H7 (cell line): ENCODE measurements at places on chromosomes 4 and X.

DNA sequence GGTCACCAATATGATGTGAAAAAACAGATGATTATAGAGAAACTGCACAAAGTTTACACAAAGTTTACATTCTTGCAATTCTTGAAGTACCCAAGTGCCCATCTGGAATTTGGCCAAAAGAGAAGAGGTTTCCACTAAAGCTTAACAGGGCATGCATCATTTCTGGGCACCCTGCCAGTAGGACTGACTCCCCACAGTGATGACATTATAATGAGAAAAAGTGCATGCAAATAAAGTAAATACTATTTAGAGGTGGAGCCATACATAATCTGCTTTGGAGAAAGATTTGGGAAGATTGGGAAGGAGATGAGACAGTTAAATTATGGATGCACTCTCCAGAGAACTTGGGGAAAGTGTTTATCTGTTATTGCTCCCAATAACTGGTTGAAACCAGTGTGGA lies 93.7 kb upstream of the TRPC3 start:
- no peak for DNase-seq

DNA sequence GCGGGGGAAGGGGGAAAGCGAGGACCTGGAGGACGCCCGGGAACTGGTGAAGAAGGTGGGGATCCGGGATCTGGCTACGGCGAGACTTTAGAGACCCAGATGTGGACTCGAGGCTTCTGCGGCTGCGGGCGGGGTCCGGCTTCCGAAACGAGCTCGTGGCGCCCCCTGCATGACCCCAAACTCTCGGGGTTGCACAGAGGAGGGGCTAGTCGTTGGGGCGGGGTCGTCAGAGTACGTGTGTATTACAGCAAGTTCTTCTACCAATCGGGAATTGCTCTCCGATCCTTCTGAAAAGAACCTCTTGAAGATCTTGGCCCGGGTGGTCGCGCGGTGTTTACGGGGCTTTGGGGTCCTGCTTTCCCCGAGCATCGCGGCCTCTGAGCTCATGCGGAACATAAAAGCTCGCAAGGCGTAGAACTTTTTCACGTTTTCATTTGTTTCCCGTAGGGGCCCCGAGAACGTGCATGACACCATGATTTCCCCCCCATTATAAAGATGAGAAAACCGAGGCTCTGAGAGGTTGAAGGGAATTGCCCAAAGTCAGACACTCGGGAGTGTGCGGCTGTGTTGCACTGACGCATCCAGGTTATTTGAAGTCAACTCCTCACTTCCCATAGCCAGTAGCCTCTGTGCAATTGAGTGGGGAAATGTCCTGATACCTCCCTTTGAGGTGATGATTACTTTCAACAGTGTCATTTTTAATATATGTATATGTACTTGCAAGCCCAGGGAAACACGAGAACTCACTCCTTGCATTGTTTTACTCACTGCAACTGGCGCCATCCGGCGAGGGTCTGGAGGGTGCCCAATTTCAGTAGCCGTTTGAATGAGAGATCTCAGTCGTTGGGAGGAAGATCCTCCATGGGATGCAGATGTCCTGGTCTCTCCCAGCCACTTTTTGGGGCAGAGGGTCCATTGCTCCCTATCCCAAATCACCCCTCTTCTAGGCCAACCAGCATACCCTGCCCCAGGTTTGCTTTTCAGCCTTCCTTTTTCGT lies at the start of gene BEND4:
BEND4 (minus strand) TSS at position 149 of the 998 bp plus-strand sequence. CDS start 512 bp downstream, outside the sequence.
- peak; percentile 51 for DNase-seq

- peak; percentile 26 for DNase-seq
Observed at GRCh38 chr4:84750260-84750959, 167.5 kb downstream of the CDS1 start.

- DNase-seq: no peak
Observed at GRCh38 chrX:27767387-27767786, 40.4 kb upstream of the MAGEB10 start.

- no peak for DNase-seq
Observed at GRCh38 chrX:12949205-12949926, 25.5 kb upstream of the TMSB4X start.

DNA sequence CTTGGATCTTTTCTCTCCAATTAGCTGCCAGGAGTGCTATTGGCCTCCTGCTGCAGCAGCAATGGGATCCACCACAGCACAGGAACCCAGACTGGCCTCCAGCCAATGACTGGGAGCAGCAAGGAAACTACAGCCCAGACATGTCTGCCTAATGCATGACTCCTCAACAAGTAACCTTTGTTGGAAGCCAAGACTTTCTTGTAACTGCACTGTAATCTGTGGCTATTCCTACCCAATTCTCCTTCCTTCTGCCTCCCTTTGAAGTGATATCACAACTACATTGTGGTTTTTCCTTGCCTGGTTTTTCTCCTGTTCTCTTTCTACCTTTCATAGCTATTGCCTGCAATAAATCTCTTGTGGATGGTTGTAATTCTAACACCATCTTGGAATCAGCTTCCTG lies 39.8 kb downstream of the SNCA start:
- no peak for DNase-seq

DNA sequence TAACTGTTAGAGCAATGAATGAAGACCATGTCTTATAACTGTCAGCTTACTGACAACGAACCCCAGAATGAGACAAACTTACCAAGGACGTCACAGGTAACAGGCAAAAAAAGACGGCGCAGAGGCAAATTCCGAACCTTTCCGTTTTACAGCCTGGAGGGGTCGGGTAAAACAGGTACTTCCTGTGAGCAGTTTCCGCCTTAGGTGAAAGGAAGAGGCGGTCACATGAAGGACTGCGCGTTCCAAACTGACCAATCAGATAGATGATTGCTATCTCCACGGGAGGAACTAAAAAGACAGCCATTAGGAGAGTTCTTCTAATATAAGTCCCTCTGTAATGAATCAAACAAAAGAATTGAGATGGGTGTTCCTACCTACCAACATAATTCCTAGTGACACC lies at the start of gene COX7B2:
COX7B2 (minus strand) TSS at position 168 of the 400 bp plus-strand sequence. CDS start 174,053 bp downstream, outside the sequence.
- no peak for DNase-seq

DNA sequence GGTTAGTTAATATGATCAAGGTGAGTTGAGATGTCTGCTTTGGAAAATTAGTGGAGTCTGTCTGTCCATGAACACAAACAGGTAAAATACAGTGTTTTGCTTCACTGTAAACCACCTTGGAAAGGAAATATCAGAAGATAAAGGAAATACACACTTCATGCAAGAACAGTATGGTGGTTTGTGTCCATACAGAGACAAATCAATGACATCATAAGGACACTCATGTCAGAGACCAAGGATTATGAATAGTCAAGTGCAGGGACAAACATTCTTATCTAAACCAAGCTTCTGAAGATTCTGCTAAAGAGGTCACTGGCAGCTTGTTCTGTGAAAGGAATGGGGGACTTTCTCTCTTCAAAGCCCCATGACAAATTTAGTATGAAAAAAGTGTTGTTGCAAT lies 322.9 kb upstream of the F9 start:
- DNase-seq: no peak

GRCh38 chr4:112327965-112328733 lies 31.0 kb downstream of the ALPK1 start:
- peak; percentile 30 for DNase-seq

DNA sequence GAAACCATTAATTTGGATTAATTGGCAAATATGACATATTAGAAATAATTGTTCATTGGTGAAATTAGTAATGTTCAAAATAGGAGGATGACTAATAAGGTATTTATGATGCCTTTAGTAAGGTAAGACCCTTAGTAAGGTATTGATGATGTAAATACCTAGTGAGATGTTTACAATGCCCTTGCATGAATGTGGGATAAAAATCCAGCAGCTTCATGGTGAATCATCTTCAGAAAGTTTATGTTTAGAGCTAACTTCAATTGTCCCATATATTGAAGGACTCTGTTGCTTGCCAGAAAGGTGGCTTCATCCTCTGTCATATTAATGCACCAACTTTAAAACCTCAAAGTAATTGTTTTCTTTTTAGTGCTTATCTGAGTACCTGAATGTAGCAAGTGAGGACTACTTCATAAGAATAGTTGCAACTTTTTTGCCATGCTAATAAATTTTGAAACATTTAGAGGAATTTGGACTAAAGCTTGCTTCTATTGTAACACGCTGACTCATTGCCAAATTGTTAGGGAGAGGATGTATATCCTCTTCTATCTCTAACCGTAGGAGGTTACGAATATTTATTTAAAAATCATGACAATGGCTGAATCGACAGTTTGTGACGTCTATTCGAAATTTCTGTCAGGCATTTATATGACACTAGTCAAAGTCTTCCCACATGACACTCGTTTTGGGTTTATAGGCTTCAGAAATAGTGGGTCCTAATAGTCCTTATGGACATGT lies 174.1 kb upstream of the HS3ST1 start:
- DNase-seq: no peak

DNA sequence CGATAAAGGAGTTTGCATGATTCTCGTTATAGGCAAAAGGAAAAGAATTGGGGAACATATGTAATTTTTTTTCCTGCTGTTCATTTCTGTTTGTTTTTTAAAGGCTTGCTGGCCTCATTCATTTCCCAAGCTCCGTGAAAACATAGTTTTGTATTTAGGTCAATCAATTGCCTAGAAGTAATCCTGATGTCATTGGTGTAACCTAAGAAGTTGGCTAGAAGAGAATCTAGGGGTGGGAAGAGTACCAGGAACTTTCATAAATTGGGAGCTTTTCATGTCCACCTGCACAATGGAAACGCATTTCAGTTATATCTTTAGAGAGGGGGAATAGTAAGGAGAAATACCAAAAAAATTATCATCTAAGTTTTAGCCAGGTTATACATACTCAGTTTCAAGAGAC lies 3.8 kb downstream of the RAPGEF2 start:
- no peak for DNase-seq

DNA sequence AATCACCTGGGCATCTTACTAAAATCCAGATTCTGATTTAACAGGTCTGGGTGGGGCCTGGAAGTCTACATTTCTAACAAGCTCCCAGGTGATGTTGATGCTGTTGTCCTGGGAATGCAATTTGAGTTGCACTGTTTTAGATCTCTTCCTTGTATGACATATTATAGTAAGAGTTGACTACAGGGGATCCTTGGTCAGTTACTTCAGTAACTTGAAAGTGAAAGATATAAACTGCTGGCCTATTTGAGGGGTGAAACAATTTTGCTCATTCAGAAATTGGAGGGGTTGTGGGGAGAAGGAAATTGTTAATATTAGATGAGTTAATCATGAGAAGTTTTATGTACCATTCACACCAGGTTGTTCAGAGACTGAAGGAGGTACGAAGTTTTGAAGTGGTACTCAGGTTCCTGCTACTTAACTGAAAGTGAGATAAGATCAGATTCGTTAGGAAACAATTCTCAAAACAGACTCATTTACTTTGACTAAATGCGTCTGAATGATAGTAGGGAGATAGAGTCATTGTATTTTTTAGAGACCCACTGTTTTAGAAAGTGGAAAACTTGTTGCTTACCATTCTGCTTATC lies 12.5 kb downstream of the SH2D1A start:
- no peak for DNase-seq

DNA sequence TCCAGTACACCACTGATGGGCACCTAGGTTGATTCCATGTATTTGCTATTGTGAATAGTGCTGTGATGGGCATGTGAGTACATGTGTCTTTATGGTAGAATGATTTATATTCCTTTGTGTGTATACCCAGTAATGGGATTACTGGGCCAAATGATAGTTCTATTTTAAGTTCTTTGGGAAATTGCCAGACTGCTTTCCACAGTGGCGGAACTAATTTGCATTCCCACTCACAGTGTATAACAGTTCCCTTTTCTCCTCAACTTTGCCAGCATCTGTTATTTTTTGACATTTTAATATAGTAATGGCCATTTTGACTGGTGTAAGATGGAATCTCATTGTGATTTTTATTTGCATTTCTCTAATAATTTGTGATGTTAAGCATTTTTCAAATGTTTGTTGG lies 25.9 kb downstream of the CC2D2A start:
- DNase-seq: no peak

- no peak for DNase-seq
Observed at GRCh38 chrX:7261672-7262332, 113.8 kb upstream of the PUDP start.

DNA sequence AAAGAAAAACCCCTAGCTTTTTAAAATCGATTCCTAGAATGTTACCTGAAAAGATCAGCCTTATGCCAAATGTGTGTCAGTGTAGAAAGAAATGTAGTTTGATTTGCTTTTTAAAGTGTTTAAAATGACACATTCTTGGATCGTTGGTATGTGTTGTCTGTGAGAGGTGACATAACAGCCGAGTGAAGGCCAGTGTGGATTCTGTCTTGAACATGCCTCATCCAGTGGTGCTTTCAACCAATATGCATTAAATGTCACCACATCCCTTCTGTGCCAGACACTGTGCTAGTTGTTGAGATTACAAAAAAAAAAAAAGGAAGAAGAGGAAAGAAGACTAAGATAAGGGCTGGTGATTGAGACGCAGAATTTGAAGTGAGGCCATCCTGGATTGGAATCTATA lies 994.2 kb upstream of the TENM3 start:
- DNase-seq: no peak

GRCh38 chrX:130851569-130851968 lies 51.4 kb downstream of the ENOX2 start:
- DNase-seq: no peak

DNA sequence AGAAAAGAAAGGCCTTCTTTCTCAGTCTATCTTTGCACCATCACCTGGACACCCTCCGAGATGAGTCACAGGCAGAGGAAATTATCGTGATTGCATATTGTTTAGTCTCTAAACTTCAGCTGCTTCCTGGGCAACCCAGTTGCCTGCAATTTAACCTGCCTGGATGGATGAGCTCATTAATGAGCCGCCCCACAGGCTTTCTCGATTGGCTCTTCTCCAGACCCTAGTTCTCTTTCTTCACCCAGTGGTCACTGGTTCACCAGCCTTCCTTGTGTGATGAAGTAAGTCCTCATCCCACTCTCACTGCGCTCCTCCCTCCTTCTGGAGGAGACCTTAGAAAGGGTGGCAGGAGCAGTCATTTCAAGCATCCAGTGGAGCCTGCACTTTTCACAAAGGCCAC lies 94.4 kb downstream of the SOWAHB start:
- DNase-seq: no peak

DNA sequence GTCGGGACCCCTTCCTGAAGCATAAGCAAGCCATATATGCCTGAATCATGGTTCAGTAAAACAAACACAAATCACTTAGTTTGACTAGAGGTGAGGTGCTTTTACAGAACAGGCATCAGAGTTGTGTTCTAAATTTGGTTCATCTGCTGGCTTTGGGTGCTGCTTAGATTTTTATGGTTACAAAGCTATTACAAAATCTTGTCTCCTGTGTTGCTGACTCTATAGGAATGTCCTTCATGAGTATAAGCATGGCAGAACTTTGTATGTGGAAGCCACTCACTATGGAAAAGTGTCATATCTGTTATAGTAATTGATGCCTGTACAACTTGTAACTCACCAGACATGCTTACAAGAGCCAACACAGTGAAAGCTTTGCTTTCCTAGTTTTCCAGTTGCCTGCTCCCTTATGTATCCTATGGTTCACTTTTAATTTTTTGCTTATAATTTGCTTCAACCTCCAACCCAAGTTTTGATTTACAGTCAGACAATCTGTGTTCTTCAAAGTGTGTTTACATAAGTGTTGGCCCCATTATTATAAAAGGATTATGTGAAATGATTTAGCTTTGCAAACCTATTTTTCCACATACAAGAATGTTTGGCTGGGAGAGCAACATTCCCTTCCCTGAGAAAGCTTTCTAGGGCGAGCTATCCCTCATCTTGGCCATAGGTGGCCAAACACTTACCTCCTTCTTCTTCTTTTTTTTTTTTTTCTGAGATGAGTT lies 30.0 kb upstream of the CYP2U1 start:
- no peak for DNase-seq
